ENCODE measurements at places on chromosomes 7 and 10.

GRCh38 chr10:70478191-70479164 lies at the start of gene PALD1:
Gene PALD1, plus strand, starts transcription at chr10:70478767. Its CDS starts 47,185 bp downstream, at chr10:70525952.
- no peak for DNase-seq

- no peak for DNase-seq
Observed at GRCh38 chr7:78850093-78850740, 603.2 kb downstream of the MAGI2 start.

- no peak for DNase-seq
Observed at GRCh38 chr7:43750016-43750887, 8.2 kb upstream of the BLVRA start.

- no peak for DNase-seq
Observed at GRCh38 chr10:7819121-7819460, 786 bp downstream of the TAF3 start.

DNA sequence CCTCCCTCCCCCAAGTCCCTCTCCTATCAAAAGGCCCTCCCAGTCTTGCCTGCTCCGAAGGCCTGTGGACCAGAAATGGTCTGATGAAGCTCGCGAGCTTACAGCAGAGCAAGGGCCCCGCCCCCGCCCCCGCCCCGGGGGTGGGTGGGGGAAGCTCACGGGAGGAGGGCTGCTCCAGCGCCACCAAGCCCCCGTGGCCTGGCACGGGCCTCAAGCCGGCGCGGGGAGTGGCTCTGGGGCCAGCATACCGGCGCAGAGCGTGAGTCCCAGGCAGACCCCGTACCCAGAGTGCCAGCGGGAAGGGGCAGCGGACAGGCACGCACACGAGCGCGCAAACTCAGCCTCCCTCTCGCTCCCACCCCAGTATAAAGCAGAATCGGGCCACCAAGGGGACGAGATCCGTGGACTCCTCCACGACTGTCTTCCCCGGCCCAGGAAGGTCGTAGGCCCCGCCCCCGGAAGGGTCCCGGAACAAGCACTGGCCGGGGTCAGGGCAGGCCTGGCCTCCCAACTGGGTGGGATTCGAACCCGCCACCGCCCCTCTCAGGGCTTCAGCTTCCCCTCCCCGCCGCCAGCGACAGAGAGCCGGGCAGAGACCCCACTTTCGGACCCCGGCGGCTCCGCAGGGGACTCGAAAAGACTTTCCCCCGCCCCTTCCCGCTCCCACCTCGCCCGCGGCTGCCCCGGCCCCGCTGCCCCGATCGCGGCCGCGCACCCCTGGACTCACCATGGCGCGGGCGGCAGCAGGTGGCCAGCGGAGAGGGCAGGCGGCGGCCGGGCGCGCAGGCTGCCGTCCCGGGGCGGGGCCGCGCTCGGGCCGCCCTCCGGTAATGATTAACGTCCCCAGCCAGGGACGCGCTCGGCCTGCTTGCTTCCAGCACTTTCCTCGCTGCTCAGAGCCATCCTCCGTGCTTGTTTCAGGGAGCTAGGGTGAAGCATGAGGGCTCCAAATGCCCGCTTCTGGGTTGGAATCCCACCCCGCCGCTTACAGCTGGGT lies at the start of gene PCBD1:
Gene PCBD1 (minus strand): TSS at position 762 of the 997 bp plus-strand sequence. CDS start 32 bp downstream, at position 730.
- DNase-seq = peak; percentile 72

- peak; percentile 92 for DNase-seq
Observed at GRCh38 chr10:86971232-86971991, 3.1 kb downstream of the ADIRF start.

GRCh38 chr10:106308284-106308683 lies 856.2 kb downstream of the SORCS1 start:
- DNase-seq = no peak

DNA sequence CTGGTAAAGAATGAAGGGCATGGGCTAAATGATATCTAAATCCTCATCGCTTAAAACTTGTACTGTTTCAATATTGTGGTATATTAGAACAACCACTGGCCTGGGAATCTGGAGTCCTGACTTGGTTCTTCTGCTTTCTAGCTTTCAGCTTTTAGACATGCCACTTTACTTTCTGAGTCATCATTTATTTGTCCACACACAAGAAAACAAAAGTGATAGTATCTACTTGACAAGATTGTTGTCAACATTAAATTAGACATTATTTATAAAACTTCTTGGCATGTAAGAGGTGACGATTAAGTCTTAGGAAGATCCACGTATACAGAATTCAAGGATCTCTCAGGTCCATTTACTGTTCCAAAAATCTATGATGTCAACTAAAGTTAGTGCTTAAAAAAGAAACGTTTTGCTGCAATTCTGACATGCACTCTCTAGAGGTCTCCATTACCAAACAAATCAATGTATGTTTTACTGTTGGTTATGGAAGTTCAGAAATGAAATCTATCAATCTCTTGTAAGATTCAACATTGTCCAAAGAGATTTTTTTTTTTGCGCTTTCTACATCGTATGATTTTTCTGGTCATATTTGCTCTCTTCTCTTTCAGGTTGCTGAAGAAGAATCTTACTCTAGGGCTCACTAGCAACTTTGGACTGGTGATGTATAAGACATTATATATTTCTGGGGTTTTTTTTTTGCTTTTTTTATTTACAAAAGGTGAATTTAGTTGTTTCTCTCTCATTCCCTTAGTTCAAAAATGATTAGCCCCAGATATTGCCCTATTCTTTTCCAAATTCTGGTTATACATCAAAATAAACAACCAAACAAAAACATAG lies 53.6 kb upstream of the DYNC1I1 start:
- no peak for DNase-seq

GRCh38 chr10:62610649-62611229 lies 193.8 kb upstream of the ADO start:
- DNase-seq = peak; percentile 64

DNA sequence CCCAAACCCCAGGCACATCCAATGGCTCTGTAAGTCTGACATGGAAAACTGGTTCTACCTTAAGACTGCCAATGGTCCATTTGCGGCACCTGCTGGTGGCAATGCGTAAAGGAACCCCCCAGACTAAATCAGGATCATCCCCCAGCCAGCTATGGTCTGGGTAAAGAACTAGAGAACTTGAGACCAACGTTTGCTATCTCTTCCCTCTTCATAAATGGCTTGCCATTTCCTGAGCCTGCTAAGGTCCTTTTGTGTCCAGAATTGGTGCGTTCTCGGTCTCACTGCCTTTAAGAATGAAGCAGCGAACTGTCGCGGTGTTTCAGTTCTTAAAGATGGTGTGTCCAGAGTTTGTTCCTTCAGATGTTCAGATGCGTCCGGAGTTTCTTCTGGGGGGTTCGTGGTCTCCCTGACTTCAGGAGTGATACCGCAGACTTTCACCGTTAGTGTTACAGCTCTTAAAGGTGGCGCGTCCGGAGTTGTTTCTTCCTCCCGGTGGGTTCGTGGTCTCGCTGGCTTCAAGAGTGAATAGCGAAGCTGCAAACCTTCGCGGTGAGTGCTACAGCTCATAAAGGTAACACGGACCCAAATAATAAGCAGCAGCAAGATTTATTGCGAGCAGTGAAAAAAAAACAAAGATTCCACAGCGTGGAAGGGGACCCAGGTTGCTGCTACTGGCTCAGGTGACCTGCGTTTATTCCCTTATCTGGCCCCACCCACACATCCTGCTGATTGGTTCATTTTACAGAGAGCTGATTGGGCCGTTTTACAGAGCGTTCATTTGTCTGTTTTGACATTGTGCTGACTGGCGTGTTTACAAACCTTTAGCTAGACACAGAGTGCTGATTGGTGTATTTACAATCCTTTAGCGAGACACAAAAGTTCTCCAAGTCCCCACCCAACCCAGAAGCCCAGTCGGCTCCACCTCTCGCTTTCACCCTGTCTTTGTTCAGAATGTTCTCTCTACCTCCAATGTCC lies 95.4 kb downstream of the ELMO1 start:
- peak; percentile 84 for DNase-seq

GRCh38 chr10:34587002-34587679 lies 228.0 kb downstream of the PARD3 start:
- no peak for DNase-seq

- DNase-seq = no peak
Observed at GRCh38 chr10:117993166-117993565, 53.6 kb downstream of the RAB11FIP2 start.

DNA sequence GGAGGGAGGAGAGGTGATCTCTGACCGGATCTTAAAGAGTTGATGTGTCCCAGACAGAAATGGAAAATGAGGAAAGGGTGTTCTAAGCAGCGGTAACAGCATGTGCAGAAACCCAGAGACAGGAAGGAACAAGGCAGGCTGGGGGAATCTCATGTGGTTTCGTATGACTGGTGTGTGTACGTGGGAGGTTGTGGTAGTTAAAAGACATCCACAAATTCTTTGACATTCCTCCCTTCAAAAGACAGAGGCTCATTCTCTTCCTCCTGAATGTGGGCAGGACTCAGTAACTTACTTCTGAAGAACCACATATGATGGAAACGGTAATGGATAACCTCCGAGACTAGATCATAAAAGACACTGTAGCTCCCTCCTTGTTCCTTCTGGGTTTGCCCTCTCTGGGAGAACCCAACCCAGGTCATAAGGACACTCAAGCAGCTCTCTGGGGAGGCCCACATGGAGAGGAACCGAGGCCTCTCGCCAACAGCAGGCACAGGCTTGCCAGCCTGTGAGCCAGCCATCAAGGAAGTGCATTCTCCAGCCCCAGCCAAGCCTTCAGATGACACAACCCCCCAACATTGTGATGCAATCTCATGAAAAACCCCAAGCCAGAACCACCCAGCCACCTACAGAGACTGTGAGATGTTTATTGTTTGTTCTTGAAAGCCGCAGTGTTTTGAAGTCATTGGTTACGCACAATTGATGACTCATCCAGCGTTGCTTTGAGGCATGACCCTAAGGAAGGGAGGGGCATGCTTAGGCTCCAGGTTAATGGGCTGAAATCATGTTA lies 116.0 kb downstream of the SLIT1 start:
- no peak for DNase-seq

GRCh38 chr10:25954851-25955250 lies 20.8 kb downstream of the MYO3A start:
- no peak for DNase-seq

DNA sequence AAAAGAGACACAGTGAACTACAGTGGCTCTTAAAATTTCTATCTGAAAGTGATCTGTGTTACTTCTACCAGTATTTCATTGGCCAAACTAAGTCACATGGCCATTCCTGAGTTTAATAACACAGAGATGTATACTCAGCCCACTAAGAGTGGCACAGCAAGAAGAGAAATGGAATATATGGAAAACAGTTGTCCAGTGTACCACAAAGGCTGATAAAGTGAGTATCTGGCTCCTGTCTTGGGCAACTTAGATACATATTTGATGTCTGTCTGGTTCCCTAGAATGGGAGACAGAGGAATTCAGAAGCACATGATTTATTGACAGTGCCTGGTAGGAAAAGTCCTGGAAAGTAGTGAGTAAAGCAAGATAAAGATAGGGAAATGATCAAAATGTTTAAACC lies 10.1 kb upstream of the PON1 start:
- no peak for DNase-seq

GRCh38 chr10:72392571-72392970 lies 37.9 kb upstream of the DNAJB12 start:
- no peak for DNase-seq

- DNase-seq = no peak
Observed at GRCh38 chr7:21318916-21319270, 109.0 kb upstream of the SP4 start.

- DNase-seq = no peak
Observed at GRCh38 chr7:93279541-93279940, 47.4 kb downstream of the VPS50 start.

DNA sequence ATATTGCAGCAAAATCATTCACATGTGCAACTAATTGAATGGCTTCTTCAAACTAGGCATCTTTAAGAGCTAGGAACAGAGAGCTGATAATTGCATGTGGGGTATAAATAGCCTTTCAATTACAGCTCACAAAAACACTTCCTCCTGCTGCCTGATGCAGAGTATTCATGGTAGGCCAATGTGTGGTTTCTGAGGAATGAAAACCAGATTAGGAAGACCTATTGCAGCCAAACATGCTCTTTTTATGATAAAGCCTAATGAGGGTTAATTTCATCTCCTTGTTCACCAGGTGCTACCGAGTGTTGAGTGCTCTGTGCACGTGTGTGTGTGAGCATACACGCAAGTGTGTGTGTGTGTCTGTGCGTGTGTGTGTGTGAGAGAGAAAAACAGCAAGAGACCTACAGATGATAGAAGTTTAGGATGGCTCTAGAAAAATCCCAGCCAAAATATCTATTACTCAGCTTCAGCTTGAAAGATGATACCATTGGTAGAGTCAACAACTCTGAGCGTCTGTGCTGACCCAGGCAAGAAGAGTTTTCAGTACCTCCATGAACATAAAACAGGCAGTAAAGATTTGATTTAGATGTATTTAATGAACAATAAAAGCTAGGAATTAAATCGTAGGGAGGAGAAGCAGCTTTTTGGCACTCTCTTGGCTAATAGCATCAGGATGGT lies 448.5 kb upstream of the ANKRD30A start:
- no peak for DNase-seq

DNA sequence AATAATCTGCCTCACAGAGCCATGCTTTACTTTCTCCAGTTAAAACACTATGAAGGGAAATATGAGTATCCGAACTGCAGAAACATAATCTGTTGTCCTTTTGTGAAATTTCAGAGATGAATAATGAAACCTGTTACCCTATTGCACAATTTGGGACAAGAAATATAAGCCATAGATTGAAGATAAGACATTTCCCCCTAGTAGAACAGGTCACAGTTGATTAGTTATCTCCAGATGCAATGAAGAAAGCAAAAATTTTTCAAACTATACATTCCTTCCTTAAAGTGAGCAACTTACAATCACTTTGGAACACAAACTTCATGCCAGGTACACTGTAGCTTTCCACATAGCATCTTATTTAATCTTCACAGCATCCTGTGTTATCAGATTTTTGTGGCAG lies 2.3 kb upstream of the CHN2 start:
- no peak for DNase-seq

DNA sequence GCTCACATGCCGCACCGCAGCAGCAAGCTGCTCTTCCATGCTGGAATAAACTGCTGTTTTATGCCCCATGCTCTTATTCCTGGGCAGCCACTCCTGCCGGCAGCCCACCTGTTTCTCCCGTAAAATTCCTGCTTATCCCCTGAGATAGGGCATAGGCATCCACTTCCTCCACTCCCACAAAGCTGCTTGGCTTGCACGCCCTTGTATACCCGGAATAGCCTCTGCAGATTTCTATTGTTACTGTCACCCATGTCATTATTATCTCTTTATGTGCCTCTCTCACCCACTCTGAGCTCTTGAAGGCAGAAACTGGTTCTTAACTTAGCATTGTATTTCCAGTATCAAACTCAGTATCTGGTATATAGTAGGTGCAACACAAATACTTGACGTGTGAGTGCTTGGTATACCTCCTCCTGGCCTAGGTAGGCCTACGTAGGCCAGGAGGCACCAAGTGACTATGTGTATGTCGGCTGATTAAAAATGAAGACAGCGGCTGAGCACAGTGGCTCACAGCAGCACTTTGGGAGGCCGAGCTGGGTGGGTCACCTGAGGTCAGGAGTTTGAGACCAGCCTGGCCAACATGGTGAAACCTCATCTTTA lies 193.4 kb downstream of the CCDC3 start:
- no peak for DNase-seq

DNA sequence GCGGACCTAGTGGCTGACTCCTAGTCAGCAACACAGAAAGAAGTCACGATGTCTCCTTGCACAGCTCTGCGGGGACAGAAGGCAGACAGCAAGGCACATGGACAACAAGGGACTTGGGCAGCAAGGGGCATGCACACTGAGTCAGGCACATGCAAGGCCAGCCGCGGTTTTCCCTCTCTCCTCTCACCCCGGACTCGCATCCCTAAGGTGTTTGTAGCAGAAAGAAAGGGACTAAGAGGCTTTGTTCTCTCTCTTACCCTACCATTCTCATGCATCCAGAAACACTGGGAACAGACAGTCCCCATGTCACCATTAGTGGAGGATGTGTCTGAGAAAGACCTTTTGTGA lies 193.3 kb upstream of the PHF14 start:
- no peak for DNase-seq

Measured in T-cell (primary cell).